Right cardiac atrium (tissue), 5 donors: ENCODE measurements at places on chromosomes 5 and 9. TPM values are rescaled to one million over a fixed set of nuclear protein-coding genes. Genes with fewer than 3 reads are reported as not detected.

The HAVCR2 gene
- total RNA-seq: 4.9 TPM

The DMRT3 gene
- not detected for total RNA-seq

The TPPP gene
- 18.7 TPM for total RNA-seq

The MSX2 gene
- 2.5 TPM for total RNA-seq

The SHOC1 gene
- not detected for total RNA-seq

The CCNJL gene
- 8.6 TPM for total RNA-seq

The FLT4 gene
- total RNA-seq: 2.0 TPM

The TMEM215 gene
- not detected for total RNA-seq

DNA sequence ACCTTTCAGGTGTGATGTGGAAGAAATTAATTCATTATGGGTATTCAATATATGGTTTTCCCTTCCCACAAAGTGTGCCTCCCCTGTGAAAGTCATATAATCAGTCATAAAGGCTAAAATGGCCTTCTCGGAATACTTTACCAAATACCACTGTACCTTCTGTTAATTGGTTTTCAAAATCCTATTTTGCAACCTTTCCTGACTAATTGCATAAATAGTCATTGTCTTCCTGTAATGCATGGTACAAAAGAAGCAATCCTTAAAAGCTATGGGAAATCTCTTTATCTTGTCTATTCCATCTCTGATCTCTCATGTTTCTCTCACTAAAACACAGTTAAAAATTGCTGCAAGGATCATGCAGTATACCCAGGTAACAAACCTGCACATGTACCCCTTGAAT lies 44.3 kb upstream of the UGCG start:
- DNase-seq: no peak

DNA sequence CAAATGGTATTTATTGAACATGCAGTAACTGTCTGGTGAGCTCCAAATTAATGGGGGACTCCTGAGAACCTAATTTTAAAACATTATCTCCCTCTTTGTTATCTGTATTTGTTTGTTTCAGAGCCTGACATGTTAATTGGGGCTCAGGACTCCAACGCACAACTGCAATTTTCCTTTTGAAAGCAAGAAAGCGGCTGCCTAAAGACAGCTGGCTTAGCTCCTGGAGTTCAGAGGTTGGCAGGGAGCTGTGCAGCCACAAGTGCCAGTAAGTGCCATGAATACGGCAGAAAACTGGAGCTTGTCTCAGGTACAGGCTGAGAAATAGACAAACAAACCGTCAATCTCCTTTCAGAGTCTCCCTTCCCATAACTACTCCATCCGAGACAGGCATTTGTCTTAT lies 80.9 kb downstream of the PPP2R2B start:
- no peak for DNase-seq

GRCh38 chr9:70514273-70514672 lies 99.8 kb upstream of the KLF9 start:
- no peak for DNase-seq

- no peak for DNase-seq
Observed at GRCh38 chr9:134435550-134436378, 109.5 kb downstream of the RXRA start.

DNA sequence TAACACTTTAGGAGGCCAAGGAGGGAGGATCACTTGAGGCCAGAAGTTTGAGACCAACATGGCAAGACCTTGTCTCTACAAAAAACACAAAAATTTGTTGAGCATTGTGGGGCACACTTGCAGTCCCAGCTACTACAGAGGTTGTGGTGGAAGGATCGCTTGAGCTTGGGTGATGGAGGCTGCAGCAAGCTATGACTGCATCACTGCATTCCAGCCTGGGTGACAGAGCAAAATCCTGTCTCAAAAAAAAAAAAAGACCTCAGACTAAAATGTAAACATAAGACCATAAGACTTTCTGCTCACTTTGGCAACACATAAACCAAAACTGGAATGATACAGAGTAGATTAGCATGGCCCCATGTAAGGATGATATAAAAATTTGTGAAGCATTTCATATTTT lies 24.6 kb upstream of the NANS start:
- no peak for DNase-seq

DNA sequence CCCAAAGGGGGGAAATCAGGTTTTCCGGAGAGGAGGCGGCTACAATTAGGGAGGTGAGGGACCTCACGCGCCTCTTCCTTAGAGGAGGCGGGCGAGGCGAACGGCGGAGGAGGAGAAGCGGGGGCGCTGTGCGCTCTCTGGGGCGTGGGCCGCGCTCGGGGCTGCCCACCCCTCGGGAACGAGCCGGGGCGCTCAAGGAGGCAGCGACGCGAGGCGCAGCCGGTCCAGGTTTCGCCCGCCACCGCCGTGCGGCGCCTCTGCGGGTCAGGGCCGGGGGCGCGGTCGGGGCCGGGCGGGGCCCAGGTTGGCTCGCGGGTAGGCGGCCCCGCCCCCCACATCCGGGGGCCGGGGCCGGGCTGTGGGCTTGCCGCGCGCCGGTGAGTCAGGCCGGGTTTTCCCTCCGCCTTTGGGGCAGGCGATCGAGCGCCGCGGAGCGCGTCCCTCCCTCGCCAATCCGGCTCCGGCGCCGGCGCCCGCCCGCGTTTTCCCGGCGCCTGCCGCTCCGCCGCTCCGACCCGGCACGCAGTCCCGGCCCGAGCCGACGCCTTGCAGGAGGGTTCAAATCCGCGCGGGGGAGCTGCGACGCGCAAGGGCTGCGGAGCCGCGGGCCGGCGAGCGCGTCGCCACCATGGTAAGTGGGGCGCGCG lies at the start of gene N4BP3:
Gene N4BP3 (plus strand): TSS at position 392 of the 647 bp plus-strand sequence. CDS start 6,052 bp downstream, outside the sequence.
- DNase-seq: no peak

DNA sequence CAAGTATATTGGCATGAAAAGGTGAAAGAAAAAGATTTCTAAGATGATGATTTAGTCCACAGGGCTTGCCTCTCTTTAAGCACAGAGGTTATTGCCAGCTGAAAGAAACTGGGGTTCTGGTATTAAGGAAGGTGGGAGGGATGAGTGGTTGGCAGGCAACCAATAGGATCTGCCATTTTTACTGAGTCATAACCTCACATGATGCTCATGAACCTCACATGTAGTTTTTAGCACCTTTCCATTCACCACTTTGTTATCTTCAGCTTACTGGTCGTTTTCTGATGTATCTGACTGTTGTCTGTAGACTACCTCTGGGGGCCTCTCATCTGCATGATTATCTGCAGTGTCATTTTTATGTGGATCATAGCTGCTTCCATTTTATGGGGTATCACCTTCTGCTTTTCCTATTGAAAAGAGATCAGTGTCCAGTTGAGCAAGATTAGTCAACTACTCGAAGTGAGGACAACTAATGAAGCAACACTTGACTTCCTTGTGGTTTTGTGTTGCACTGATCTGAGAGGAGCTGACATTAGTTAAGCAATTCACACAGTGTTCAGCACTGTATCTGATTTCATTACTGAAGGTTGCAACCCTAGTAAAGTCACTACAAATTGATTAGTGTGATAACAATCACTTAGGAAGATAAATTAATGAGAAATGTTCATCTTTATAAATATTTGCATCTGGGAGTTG lies 186.3 kb downstream of the SGCD start:
- no peak for DNase-seq

DNA sequence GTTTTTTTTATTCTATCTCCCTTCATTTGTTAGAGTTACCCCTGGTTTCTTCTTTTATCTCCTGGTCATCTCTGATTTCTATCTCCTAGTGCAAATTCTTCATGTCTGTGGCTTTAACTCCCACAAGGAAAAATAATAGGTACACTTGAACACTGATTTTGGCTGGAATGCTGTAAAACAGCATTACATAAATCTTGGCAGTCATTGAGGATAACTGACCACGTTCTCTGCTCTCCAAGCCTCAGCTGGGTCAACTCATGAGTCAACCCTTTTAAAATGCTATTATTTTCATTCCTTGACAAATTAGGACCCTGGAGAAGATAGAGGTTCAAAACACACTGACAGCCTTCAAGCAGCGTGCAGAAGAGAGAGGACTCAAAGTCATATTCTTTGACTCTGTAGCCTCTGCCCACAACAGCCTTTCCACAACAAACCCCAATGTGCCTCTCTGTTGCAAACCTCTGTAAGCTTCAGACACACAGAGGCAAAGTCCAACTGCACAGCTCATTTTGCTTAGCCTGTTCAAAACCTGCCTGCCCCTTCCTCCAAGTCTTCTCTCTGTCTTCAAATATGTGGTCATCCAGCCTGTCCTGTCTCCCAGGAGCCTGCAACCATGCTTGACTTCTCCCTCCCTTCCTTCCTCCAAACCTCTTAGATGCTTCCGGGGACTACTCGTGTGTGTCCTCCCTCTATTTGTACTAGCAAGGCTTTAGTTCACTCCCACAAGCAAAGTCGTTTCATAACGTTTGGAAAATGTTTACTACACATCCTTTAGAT lies 398.4 kb downstream of the MED10 start:
- no peak for DNase-seq

DNA sequence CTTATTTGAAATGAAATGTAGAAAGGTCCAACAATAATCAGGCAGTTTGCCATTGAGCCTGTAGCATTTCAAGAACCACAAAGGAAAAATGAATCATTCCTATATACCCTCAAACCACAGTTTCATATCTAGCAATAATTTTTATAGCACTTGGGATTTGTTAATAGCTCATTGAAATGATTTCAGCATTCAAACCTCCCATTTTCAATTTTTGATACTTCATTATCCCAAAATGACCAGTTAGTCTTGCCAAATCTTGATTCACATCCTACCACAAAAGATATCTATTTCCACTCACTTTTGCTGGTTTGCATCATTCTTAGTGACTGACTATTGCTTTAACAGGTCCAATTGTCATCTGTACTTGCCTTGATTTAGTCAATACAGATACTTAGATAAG lies 790.1 kb downstream of the TLE1 start:
- DNase-seq: no peak

GRCh38 chr5:119897537-119898370 lies 268.4 kb downstream of the FAM170A start:
- no peak for DNase-seq

GRCh38 chr5:88824892-88825583 lies 57.9 kb downstream of the MEF2C start:
- no peak for DNase-seq

DNA sequence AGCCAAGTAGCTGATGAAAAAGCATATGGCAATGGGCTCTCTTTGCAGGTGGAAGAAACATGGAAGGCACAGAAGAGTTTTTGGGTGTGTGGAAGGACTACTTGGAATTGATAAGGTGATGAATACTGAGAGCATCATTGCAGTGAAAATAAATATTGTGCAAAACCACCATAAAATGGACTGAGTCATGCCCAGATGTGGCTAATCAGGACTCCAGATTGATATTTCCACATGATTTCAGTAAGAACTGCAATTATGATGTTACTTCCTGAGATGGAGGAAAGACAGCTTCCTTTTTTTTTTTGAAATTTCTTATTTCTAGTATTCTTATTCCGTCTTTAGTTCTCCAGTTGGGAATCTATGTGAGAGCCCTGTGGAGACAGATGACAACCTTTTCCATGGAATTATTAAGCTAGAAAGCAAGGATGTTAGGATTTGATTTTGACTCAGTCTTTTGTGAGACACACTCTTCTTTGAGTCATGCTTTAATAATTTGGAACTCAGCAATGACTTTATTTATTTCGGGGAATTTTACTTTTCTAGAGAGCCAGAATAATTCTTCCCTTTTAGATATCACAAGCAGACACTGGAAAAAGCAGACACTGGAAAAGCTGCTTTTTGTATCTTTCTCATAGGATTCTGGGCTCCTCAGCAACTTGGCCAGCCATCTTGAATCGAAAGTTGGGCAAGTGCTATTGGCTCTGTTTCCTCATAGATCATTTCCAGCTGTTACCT lies 94.2 kb upstream of the VCAN start:
- DNase-seq: peak; percentile 54

DNA sequence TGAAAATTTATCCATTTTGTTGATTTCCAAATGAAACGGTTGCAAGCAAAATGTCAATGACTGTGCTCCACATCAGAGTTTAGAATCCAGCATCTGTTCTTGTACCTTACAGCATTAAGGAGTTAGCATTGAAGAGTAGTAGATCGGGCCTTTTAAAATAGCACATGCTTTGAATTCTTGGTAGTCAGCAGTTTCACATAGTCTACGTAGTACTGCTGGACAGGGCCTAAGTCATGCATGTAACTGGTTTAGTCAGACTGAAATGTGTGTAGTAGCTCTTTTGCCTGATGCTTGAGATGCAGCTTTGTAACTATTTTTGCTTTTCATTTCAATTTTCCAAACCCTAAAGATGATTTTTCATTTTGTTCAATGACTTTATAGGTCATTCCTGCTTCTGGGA lies 19.8 kb downstream of the LECT2 start:
- no peak for DNase-seq

- DNase-seq: no peak
Observed at GRCh38 chr5:57783693-57784092, 301.1 kb upstream of the ACTBL2 start.

DNA sequence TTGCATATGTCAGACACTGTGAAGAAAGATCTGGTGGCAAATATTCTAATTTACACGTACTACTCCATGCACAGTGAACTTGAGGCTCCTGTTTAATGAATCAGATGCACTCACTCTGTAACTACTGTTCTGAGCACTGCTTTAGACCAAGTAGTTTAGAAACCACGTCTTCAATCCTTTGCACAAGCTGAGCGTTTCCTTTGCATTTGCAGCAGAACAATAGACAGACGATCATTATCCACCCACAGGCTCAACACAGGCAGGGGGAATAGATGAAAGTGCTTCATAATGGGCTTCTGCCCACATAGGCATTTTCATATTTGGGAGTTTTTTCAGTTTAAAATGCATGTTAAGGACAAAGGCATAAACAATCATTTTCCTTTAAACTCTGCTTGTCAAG lies 423.3 kb upstream of the ADAMTS16 start:
- no peak for DNase-seq

- peak; percentile 46 for DNase-seq
Observed at GRCh38 chr9:109806506-109807115, 26.6 kb downstream of the PALM2AKAP2 start.

- no peak for DNase-seq
Observed at GRCh38 chr5:32439086-32439642, 5.4 kb downstream of the ZFR start.

DNA sequence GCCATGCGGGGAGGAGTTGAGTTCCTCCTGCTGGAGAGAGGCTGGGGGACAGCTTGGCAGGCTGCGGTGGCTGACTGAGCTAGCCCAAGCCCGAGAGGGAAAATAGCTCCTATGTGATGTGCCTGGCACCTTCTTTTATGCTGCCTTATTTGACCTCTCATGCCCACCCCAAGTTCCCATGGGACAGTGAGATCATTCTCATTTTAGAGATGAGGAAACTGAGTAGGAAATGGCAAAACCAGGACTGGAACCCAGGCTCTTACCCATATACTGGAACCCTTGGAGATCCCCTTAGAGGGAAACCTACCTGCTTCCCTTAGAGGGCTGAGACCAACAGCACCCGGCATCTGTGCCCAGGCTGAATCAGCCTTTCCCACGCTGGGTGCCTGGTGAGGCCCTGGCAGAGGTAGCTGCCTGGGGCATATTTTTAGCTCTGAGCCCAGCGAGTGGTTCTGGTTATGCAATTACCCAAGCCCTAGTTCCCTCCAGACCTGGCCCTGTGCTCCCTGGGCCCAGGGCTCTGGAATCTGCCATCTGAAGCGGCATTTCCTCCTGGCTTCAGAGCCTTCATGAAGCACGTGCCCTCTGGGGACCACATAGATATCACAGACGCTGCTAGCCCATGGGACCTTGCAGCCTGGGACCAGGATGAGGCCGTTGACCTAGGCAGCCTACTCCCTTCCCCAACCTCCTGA lies 23.6 kb downstream of the COL27A1 start:
- peak; percentile 68 for DNase-seq
